Large intestine (tissue), 12 donors: ENCODE measurements at places on chromosomes 16 and 17. TPM values are rescaled to one million over a fixed set of nuclear protein-coding genes. Genes with fewer than 3 reads are reported as not detected.

Gene FOXF1
- 22.3 TPM for polyA plus RNA-seq

Gene C16orf74
- 6.6 TPM for polyA plus RNA-seq

Gene DNASE1L2
- 0.91 TPM for polyA plus RNA-seq

Gene CCL23
- polyA plus RNA-seq = 1.2 TPM

DNA sequence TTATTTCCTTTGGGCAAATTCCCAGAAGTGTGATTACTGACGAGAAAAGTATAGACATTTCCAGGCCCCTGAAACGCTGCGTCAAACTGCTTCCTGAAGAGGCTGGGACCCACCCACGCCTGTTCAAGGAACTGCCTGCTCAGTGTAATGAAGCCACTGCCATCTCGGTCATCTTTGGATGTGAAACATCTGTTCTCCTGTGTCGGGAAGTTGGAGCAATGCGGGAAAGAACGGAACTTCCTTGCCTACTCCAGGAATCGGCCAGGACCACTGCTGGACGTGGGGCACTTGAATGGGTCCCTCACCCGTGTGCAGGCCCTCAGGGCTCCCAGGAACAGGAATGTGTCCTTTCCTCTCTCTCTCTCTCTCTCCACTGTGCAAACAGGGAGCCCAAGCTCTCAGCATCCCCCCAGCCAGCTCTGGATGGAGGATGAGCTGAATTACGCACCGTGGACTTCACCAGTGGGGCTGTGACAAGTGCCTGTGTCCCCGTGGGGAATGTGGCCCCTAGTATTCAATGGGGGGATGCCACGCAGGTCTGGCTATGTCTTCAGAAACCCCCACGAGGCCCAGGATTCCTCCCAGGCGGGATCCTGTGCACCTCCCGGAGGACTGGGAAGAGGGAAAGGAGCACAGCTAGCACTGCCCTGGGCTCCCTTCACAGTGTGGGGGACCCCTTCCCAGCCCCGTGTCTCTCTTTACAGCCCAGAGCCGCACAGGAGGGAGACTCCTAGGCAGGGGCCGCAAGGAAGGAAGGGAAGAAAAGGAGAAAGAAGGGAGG lies 18.3 kb upstream of the LITAF start:
- peak; percentile 39 for DNase-seq

DNA sequence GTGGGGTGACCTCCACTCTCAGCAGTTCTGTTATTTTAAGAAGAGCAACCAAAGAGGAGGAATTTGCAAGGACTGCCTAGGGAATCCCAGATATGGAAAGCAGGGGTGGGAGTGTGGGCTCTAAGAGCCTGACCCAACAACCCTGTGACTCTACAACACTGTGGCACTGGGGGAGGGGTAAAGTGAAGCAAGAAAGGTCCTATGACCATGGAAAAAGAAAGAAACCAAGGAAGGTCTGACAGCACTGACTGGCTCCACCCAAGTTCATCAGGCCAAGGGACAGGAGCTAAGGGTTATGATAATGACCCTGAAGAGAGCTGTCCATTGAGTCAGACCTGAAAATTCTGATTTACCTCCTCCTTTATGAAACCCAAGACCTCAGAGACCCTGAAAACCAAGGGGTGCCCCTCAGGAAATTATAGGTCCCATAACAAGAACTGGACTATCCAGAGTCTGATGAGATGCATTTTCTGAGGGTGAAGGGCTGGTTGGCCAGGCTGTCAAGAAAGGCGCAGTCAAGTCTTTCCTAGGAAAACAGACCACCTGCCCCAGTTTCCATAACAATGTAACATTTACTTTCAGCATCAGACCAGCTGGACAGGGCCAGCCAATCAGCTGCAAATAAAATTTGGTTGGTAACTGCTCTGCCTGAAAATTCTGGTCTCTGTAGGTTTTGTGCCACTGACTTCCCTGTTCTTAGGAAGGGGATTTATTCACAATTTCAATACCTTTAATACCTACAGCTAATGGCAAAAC lies 53.8 kb upstream of the MTMR4 start:
- DNase-seq = no peak

DNA sequence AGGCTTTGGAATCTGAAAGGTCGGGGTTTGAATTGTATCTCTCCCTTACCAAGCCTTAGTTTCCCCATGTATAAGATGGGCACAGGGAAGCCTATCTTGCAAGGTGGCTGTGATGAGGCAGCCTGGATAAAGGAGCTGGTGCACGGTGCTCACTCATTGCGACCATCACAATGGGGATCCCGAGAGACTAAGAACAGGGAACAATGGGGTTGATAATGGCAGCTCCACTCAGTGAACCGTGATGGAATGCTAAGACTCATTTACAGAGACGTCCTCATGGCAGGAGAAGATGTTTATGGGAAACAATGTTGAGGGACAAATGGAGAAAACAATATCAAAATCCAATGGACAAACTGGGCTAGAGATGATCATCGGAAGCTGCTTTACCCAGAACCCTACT lies 81.8 kb downstream of the SPACA3 start:
- no peak for DNase-seq

Gene MT1A
- 0.31 TPM for polyA plus RNA-seq

DNA sequence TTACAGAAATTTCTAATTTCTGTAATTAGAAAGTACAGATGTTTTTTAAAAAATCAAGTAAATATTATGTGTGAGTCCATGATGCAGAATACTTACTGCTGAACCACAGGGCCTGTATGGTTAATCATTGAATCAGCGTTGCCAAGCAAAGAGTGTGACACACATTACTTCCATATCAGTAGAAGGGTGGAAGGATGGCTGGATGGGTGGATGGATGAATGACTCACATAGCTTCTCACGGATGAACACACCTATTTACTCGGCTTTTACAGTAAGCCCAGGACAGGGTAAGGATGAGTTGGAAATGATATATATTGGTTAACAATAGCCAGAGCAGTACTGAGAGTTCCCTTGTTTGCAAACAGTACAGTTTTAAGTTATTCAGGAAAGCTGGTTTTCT lies 495.9 kb upstream of the RBFOX1 start:
- no peak for DNase-seq

Gene PTGES3L
- polyA plus RNA-seq = 3.4 TPM

GRCh38 chr17:3658784-3659449 lies 9.5 kb downstream of the TAX1BP3 start:
- no peak for DNase-seq

Gene RAB11FIP4
- polyA plus RNA-seq = 18.8 TPM
